ENCODE measurements at places on chromosomes 11 and 22.

GRCh38 chr11:88181776-88182175 lies 6.5 kb upstream of the RAB38 start:
- no peak for DNase-seq

- no peak for DNase-seq
Measured at GRCh38 chr22:28882545-28882877, 861 bp upstream of the ZNRF3 start.

- DNase-seq = no peak
Measured at GRCh38 chr11:79261684-79262083, 179.1 kb downstream of the TENM4 start.

DNA sequence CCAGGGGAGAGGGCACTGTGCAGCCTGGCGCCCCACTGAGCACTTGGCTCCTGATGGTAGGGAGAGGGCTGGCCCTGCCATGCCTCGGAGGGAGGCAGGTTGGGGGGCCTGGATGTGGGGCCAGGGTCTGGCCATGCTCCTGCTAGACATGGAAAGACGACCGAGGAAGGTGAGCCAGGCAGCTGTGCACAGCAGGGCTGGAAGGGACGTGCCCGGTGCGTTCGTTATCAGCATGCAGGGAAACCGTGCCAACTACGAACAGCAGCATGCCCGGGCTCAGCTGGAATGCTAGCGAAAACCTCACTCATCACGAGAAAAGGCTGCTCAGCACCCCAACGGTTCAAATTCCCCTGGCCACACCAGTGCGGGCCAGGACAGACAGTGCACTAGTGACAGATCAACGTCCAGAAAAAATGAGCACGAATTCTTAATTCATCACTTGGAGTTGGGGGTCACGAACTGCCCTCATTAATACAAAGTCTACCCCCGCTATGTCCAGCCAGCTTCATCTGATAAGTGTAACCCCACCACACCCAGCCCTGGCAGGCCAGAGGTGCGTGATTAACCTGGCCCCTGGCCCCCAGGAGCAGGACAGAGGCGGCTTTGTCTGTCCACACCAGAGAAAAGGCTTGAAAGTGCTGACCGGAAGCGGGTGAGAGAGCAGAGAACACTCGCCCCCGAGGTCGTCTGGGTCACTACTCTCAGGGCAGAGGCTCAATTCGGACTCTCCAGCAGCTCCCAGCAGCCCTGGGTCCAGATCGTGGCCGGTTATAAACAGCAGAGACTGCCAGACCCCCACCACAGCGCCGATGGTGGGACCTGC lies 84.2 kb downstream of the CELSR1 start:
- no peak for DNase-seq

- no peak for DNase-seq
Measured at GRCh38 chr11:1359556-1359955, 30.2 kb upstream of the BRSK2 start.

GRCh38 chr22:43213051-43213450 lies 26.1 kb upstream of the TTLL12 start:
- no peak for DNase-seq

GRCh38 chr11:83220260-83220659 lies 26.7 kb downstream of the ANKRD42 start:
- DNase-seq = no peak

DNA sequence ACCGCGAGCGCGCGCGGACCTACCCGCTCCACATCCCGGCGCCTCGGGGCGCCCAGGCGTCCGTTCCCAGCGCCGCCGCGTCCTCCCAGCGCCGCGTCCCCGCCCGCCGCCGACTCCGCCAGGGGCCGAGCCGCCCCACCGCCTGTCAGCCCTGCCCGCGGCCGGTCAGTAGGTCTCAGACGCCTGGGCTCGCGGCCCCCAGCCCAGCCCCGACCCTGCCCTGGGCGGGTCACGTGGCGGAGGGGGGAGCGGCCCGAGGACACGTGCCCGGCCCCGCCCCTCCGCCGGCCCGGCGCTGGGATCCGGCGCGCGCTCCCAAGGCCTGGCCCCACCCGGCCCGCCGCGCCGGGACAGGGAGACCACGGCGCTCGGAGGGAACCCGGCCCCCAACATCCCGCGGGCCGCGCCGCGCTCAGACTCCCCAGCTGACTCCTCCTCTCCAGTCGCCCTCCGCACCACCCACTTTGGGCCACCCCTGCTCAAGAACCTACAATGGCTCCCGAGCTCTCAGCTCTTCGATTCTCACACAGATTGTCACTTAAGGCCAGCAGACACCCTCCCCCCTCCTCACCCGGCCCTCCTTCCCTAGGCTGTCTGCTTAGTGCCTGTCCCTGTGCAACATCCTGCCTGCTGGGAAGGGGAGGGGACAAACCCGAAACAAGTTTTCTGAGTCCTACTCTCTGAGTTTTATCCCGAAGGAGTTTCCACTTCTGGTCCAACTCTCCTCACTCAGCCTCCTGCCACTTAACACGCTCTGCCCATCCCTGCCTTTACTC lies at the start of gene RAB3IL1:
RAB3IL1 (minus strand) TSS at position 233 of the 776 bp plus-strand sequence; CDS start at position 34, 199 bp downstream.
- peak; percentile 72 for DNase-seq

DNA sequence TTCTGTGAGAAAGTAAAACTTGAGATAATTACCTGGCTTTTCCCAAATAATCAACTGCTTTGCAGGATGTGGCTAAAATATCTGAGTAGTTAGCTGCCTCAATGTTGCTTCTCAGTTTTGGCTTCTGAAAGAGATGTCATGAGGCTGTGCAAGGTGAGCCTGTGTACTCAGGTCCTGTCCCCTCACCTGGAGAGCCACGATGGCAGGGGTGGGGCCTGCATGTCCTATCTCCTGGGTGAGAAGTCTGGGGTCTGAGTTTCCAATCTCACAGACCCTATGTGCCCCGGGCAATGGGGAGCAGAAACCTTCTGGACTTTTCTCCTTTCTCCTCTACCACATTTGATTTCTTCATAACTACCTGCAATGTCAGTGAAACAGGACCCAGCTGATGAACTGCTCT lies 338.6 kb upstream of the B3GAT1 start:
- DNase-seq = no peak

- DNase-seq = no peak
Measured at GRCh38 chr11:129950101-129951091, 52.2 kb downstream of the PRDM10 start.

GRCh38 chr11:46413760-46414465 lies 22.3 kb upstream of the CHRM4 start:
- no peak for DNase-seq

- peak; percentile 62 for DNase-seq
Measured at GRCh38 chr22:45200860-45201511, 37.3 kb downstream of the NUP50 start.

DNA sequence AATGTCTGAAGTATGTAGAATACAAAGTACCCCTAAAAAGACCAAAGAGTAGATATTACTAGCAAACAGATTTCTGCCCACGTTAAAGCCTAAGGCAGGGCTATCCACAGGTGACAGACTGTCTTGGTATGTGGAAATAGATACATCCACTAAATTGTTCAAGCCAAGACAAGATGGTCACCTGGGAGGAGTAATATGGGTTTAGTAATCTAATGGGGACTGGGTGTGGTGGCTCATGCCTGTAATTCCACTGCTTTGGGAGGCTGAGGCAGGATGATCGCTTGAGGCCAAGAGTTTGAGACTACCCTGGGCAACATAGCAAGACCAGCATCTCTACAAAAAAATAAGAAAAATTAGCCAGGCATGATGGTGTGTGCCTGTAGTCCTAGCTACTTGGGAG lies 7.5 kb downstream of the SGSM3 start:
- no peak for DNase-seq

DNA sequence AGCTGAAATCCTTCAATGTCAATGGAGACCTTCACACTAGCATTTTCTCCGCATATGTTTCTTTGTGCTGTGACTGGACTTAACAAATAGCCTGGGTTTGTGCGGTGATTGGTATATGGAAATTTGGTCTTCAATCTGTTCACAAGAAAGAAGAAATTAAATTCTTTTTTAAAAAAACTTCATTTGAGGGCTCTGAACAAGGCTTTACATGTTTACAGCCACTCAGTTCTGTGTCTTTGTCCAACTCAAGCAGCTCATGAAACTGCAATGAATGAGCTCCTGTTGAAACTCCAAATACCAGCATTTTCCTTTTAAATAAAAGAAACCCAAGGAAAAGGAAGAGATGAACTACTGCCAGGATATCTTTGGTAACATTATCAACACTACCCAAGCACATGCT lies 57.3 kb downstream of the PIK3C2A start:
- no peak for DNase-seq

DNA sequence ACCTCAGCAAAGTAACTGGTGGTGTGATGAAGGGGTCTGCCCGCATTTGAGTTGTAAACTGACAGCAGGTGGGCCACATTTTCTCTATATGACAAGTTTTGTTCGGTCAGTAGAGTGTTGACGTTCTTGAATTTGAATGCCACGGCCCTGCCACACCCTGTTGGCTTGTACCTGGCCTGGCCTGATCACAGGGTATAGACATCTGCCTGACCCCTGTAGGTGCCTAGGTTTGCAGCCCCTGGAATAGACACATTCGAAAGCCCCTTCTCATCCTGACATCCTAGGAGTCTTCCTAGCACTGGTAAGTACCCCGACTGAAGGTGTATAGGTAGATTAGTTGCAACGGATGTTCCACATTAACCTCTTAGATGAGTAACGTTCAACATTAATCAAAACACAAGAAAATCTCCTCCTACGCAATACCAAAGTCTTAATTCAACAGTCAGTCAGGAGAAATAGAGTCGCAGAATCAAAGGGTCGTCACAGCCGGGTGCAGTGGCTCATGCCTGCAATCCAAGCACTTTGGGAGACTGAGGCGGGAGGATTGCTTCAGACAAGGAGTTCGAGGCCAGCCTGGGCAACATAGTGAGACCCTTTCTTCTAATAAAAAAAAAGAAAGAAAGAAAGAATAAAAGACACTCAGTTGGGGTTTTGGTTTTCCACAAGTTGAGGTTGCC lies 43.6 kb upstream of the CD5 start:
- DNase-seq = no peak

GRCh38 chr11:118198370-118198769 lies 21.9 kb upstream of the SCN2B start:
- peak; percentile 87 for DNase-seq

DNA sequence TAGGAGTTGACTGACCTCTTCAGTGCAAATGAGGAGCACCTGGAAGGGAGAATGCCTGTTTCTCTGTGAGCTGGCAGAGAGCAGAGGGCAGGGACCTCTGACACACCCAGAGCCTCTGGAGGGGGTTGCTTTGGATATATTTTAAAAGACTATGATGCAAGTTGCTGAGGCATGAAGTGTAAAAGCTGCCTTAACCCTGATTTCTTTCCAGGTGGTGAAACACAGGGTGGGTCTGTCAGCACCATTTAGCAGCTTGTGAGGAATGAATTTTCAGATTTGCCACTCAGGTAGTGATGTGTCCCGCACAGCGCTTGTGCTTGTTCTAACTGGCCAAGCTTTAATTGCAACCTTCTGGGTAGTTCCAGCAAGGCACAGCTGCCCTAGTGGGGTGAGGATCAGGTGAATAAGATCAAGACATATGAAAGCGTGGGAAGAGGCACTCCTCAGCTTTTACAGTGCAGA lies 90.2 kb downstream of the SWAP70 start:
- no peak for DNase-seq

DNA sequence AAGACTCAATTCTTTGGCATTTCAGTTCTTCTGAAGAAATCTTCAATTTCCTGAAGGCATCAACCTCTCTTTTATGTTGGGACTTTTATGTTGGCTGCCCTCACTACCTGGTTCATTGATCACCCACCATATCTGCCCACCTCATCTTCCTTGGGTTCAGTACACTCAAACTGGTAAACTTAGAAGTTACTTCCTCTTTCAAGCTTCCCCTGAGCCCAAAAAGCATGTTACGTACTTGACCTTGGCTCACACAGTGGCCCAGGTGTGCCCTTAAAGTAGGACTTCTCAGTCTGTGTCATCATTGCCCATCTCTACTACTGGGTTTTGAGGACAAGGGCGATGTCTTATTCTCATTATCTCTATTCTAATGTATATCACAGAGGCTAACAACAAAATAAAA lies 86.1 kb downstream of the GRIA4 start:
- no peak for DNase-seq

- no peak for DNase-seq
Measured at GRCh38 chr11:12813371-12814225, 139.4 kb downstream of the TEAD1 start.

DNA sequence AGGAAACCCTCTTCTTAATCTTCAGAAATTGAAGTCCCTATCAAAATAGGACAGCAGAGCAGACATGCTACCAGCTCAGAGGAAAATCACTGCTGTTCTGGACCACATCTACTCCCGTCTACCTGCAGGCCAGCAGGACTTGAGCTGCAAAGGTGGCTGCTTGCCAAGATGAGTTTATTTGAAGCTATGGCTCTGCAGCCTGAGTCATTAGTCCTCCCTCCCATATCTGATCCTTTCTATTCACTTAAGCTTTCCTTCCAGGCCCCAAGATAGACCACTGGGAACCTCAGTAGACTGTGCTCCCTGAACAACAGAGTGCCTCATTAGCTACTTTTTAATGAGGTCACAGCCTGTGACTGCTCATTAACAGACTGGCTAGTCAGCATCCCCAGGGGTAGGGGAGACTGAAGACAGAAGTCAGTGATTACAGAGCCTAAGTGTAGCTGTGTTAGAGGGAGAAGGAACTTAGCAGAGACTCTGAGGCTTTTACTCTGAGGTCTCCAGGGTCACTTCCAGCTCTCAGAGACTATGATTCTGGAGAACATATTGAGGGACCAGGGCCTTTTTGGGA lies 6.8 kb upstream of the OR10A2 start:
- DNase-seq = peak; percentile 19

GRCh38 chr11:21148376-21148775 lies 479.0 kb downstream of the NELL1 start:
- no peak for DNase-seq

DNA sequence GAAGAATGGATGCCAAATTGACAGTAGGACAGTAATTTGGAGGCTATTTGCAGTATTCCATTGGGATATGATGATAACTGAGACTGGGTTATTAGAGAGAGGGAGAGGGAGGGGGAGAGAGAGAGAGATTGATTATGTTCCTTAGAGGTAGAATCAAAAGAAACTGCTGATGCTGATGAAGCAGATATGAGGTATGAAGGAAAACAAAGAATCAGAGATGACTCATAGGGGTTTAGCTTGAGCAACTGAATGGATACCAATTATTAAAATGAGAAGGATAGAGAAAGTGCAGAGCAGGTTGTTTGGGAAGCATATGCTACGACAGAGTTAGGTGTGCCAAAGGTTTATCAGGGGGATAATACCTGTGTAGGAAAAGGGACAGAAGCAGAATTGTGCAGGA lies 12.8 kb upstream of the NUCB2 start:
- DNase-seq = no peak

- no peak for DNase-seq
Measured at GRCh38 chr11:10646005-10646404, 47.5 kb downstream of the IRAG1 start.

GRCh38 chr22:28899199-28899853 lies 16.0 kb downstream of the ZNRF3 start:
- no peak for DNase-seq

GRCh38 chr22:31872209-31872608 lies 72.1 kb upstream of the YWHAH start:
- no peak for DNase-seq

DNA sequence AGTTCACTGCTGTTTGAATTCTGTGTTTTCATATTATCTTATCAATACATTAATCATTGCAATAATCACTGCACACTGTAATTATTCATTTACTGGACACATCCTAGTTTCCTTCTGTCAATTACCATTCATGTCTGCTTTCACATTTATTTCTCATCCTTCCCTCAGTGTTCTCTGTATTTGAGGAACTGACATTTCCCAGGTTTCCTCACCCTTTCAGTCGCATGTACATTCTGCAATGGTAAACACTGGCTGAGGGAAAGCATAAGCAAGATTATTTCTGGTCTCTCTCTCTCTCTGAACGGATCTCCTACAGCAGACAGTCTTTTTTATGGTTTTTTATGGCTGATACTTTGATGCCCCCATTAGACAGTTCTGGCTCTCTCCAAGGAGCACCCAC lies 4.2 kb upstream of the HBD start:
- no peak for DNase-seq

All from glutamatergic neuron (in vitro differentiated cells).